Left colon (tissue), 2 donors: ENCODE measurements at places on chromosomes 3 and 15. TPM values are rescaled to one million over a fixed set of nuclear protein-coding genes. Genes with fewer than 3 reads are reported as not detected.

TGM5 gene
- total RNA-seq: not detected

DOCK3 gene
- 0.09 TPM for total RNA-seq

IMPG2 gene
- 0.11 TPM for total RNA-seq

SST gene
- 29.4 TPM for total RNA-seq

TMOD2 gene
- total RNA-seq: 3.0 TPM

- no peak for DNase-seq
Observed at GRCh38 chr15:47470983-47471382, 246.3 kb upstream of the SEMA6D start.

GRCh38 chr15:64781299-64781698 is 5.9 kb upstream of the RBPMS2 start:
- no peak for DNase-seq

DNA sequence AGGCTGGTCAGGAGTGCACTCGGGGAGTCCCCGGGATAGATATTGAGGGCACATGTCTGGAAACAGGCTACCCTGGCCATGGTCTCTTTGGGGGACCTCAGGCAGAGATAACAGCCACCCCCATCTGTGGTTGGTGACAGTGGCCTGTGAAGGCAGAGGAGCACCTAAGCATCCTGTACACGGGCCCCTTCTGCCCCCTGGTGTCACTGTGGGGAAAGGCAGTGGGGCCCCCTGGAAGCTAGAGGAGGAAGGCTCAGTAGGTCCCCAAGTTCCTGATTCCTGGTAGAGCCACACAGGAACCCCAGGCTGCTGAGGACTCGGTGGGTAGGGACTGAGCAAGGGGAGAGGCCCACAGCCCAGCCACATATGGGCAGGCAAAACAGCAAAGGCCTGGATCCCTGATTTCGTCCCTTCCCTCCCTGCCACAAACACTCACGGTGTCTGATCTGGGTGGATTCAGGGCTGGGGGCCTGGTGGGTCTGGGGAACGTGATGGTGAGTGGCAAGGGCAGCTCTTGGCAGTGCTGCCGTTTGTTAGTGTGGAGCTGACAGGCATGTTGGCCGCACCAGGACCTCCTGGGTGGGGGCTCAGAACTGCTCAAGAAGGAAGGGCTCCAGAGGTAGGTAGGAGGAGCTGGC is 14.1 kb upstream of the CXCR6 start:
- peak; percentile 46 for DNase-seq

GRCh38 chr15:25092661-25093060 is 137.9 kb downstream of the SNRPN start:
- no peak for DNase-seq

DNA sequence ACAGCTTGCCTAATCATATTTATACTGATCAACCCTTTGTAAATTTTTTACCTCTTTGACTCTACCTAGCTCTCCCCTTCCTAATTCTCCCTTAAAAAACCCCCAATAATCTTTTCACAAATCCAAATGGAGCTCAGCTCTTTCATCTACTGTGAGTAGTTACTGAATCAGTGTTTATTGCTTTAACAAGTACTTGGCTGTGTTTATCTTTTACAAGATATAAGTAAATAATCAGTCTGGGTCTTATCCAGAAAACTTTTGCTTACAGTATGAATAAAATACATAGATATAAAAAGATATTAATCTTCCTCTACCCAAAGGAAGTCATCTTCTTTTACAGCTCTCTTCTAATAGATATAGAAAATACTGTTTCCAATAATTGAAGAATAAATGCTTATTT is 366.4 kb downstream of the RAP2B start:
- DNase-seq: no peak

- DNase-seq: no peak
Observed at GRCh38 chr3:136685882-136686281, 66.3 kb downstream of the STAG1 start.

GRCh38 chr15:64152507-64153387 is 1.2 kb downstream of the SNX22 start:
- DNase-seq: peak; percentile 42

GRCh38 chr15:79007066-79007465 is 62.2 kb upstream of the CTSH start:
- DNase-seq: no peak
